ENCODE measurements at places on chromosomes 2 and 18.

- no peak for DNase-seq
Observed at GRCh38 chr18:79332646-79333045, 63.1 kb upstream of the NFATC1 start.

GRCh38 chr2:147197754-147198483 is 646.9 kb upstream of the ACVR2A start:
- DNase-seq: no peak

DNA sequence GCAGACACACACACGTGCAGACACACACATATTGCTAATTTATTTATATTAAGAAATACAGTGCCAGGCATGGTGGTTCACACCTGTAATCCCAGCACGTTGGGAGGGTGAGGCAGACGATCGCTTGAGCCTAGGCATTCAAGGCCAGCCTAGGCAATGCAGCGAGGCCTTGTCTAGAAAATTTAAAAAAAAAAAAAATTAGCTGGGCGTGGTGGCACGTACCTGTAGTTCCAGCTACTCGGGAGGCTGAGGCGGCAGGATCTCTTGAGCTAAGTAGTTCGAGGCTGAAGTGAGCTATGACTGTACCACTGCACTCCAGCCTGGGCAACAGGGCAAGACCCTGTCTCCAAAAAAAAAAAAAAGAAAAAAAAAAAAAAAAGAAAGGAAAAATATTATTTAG is 28.8 kb downstream of the ANXA4 start:
- no peak for DNase-seq

DNA sequence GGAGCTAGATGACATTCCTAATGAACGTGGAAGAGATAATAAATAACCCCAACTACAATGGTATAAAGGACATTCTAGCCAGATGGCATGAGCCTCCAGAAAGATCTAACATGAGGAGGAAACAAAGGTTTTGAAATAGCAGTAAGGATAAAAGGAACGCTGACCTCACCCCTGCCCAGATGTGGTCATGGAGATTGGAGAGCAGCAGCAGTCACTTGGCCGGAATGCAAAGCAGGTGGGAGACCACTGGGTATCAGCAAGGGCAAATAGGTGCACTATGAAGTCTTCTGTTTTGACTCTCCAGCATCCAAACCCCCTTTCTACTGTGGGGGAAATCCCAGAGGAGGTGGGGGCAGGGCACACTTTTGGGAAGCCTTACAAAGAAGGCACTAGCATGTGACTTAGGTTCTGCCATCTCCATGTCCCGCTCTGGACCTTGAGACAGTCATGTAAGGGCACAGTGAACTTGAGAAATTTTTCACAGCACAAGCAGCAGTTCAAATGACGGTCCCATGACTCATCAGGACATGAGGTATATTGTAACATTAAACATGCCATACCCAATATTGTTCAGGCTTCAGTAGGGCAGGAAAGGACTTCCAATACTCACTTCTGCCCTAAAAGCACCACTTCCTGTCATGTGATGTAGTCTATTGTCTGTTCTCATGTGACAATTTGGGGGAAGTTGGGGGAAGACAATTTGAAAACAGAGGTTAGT is 55.2 kb downstream of the METTL4 start:
- no peak for DNase-seq

GRCh38 chr18:65527879-65528633 is 222.8 kb upstream of the CDH7 start:
- DNase-seq: no peak

GRCh38 chr2:133717497-133717896 is 149.2 kb upstream of the NCKAP5 start:
- DNase-seq: no peak

GRCh38 chr2:238789317-238789806 is 58.5 kb upstream of the TWIST2 start:
- DNase-seq: no peak

DNA sequence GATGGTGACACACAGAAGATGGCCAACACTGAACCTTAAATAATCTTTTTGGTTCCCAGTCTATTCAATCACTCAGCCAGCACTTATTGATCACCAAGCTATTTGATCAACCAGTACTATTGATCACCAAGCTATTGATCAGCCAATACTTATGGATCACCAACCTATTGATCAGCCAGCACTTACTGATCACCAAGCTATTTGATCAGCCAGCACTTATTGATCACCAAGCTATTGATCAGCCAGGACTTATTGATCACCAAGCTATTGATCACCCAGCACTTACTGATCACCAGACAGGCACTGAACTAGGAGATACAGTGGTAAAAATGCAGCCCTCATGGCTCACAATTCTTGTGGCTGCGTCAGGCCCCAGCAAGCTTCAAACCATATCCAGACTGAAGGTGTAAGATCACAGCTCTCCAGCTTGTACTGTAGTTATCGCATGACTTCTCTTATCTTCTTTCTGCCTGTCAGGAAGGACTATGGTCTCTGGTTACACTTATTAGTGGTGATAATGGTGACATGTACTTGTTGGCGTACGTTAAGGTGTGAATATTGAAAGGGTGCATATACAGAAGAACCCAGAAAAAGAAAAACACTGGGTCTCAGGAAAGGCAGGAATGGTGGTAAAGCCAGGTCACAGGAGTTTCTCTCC is 18.4 kb upstream of the B3GNT2 start:
- DNase-seq: no peak

DNA sequence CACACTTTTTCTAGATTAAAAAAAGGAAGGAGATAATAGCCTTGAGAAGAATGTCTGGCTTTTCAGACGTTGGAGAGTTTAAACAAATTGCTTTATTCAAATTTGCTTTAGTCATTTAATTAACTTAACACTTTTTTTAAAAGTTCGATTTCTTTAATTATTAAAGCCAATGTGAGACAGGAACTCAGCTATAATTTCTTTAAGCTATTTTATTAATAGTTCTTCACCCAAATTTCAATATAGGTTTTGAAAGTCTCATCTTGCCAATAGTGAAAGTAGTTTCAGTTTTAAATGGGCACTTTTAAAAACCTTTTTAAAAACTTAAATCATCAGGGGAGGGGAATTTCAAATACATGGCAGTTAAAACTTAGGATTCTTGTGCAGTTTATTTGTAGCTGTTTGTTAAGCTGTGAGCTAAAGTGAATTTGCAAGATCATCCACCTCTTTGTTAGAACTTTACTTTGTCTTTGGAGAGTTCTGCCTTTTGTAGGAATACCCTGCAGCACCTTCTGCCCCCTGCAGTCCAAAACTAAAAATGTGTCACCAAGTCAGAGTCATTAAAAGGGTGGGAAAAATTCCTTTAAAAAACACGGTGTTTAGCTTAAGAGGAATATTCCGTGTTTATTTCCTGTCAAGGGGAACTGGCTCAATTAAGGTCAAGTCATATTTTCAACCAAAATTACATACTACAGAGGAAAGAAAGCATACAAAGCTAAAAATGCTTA is 4.6 kb downstream of the TGIF1 start:
- DNase-seq: no peak

DNA sequence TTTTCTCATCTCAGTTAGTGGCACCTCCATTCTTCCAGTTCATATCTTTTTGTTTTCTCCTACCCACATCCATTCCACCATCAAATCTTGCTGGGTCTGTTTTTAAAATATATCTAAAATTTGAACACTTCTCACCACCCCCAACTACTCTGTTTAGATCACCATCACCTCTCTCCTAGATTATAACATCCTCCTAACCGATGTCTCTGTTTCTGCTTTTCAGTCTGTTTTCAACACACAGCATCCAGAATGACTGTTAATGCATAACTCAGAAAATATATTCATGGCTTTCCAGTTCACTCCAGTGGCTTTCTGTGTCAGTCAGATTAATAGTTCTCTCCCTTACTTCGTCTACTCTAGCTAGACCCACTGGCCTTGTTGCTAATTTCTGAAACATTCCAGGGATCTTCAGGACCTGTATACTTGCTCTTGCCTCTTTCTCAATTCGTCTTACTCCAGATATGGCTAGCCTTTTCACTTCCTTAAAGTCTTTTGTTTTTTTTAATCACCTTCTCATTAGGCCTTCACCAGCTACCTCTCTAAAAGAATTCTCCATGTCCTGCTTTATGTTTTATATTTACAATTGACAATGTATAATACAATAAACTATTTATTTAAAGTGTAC is 105.3 kb downstream of the COMMD1 start:
- DNase-seq: no peak

GRCh38 chr2:27241761-27242613 is 20.9 kb downstream of the SLC30A3 start:
- DNase-seq: no peak

DNA sequence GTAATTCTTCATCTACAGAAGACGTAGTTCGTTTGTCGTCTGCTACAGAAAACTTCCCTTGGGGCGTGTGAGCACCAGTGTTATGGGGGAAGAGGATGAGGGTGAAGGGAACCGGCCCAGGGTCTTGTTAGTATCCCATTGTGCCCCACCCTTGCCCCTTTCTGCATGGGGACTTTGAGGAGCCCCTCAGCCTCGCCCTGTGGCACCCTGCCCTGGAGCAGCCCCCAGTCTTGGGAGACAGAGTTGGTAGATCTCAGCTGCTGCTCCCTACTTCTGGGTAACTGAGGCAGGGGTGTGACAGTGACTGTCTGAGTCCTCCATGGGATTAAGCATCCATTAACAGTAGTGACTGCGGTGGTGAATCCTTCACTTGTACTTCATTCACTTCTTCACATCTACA is 50.1 kb downstream of the RNF144A start:
- DNase-seq: no peak

GRCh38 chr2:46779447-46779941 is 136.1 kb downstream of the MCFD2 start:
- DNase-seq: no peak

DNA sequence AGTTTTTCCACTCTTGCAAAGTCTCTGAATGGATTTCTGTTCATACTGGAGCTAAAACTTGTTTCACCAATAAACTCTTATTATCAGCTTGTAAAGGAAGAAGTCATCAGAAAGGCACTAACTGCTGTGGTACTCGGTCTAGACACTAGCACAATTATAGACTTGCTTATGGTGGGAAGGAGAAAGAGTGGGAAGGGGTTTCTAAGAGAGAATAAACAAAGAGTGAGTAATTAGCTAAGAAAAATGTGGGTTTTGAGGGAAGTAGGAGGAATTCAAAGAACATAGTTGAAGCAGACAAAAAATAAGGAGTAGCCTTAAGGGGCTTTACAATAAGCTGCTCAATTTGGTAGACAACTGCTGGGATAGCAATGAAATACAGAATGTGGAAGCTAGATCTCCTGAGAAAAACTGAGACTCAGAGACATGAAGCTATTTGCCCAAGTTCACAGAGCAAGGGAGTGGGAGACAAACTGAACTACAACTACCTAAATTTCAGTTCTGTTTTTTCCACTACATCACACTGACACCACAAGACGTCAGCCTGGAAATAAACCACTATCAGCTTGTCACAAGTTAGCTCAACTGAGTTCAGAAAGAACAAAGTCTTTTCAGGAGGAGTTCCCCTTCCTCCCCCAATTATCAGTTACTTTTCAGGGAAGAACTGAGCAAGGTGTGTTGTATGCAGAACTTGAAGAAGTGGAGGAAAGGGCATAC is 59.7 kb downstream of the MAP4K3 start:
- peak; percentile 10 for DNase-seq

DNA sequence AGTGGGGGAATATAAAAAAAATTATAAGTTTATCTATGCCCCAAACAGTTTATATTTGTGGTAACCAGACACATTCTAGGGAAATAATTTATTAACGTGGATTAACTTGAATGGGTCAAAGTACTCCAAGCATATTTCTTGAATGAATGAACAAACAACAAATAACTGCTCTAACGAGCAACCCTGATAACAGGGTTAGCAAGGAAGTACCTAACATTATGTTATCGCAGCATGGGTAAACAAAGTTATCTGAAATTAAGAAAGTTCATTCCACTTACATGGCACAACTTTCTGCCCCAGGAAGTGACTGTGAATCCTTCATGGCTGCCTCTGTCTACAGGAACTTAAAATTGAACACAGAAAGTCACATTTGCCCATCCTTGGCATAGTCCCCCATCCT is 812.9 kb upstream of the ACVR2A start:
- DNase-seq: no peak

- no peak for DNase-seq
Observed at GRCh38 chr2:221203125-221203524, 369.0 kb downstream of the EPHA4 start.

DNA sequence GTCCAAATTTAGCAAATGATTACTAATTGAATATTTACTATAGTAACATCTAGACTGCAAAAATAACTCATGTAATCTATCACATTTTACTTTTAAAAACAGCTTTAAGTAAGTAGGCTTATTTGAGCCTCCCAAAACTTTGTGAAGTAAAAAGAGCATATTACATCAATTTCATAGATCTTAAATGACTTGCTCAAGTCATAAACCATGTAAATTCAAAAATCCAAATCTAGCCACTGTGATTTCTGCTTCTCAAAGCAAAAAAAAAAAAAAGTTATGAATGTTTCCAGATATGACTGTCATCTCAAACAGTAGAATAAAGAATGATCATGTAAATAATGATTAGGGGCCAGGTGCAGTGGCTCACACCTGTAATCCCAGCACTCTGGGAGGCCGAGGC is 37.5 kb downstream of the CACNB4 start:
- DNase-seq: no peak

DNA sequence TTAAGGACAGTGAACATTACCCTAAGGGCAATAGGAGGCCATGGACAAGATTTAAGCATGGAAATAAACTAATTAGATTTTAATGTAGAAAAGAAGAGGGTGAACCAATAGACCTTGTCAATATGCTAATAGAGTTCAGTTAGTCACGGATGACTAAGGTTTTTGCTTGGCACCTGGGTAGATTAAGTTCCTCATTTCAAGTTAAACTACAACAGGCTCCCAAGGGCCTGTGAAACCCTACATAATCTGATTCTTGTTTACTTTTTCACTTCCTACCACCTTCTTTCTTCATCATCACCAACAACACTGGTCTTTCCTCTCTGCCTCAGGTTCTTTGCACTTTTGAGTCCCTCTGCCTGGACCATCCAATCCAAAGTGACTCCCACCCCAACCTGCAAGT is 14.8 kb downstream of the SP110 start:
- DNase-seq: no peak

DNA sequence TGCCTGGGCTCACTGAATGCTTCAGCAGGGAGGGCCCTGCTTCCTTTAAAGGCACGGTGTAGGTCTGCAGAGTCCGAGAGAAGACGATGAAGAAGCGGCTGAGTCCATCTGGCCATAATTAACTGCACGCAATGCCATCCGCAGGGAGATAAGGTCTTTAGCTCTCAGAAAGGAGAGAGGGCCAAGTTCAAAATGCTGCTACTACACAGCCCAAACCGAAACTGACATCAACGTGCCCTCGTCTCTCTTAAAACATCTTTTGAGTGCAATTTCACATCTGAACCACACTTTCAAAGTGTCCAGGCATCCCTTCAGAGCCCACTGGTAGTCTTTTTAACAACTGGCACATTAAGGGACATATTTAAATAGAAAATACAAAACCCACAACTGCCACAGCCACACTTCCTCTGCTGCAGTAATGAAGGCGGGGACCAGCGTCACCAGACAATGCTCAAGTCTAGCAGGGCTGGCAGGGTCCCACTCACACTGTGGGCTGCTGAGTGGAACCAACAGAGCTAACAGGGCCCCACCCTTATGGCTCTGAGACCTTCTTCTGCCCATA is 35.8 kb downstream of the ST3GAL5 start:
- DNase-seq: no peak

GRCh38 chr2:64228918-64229317 is 84.7 kb upstream of the PELI1 start:
- no peak for DNase-seq

GRCh38 chr18:78975292-78975691 is 4.3 kb upstream of the SALL3 start:
- no peak for DNase-seq
